ENCODE measurements at places on chromosomes 13 and 19. TPM values are rescaled to one million over a fixed set of nuclear protein-coding genes. Genes with fewer than 3 reads are reported as not detected.

GRCh38 chr19:8046569-8047165 is 5.9 kb upstream of the CCL25 start:
- no peak for DNase-seq

DNA sequence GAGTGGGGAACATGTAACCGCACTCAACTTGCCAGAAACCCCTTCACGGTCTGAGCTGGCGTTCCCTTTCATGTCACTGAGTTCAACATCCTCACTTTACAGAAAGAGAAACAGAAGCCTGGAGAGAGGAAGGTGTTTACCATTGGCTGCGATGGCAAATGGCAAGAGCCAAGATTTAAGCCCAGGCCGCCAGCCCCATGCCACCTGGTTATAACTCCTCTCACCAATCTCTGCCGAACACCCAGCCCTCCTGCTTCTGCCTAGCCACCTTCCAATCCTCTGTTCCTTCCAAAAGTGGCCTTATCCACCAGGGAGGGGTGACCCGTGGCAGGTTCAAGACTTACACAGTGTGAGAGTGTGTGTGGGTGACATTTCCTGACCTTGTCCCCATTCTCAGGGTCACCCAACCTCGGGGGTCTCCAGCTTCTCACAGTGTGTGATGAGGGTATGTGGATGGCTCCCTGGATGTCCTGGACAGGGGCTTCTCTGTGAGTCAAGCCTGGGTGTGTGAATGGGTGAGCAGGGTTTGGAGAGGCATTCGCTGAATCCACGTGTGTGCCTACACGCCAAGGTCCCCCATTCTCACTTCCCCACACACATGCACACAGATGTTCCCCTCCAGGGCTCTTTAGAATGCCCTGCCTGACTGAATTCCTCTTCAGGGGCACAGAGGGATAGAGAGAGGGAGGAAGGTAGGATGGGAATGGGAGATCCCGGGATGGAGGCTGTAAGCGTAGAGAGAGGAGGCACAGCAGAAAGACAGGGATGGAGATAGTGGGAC is 1.2 kb downstream of the CADM4 start:
- DNase-seq = no peak

GRCh38 chr13:99425485-99426341 is 75.6 kb upstream of the TM9SF2 start:
- DNase-seq = no peak

DNA sequence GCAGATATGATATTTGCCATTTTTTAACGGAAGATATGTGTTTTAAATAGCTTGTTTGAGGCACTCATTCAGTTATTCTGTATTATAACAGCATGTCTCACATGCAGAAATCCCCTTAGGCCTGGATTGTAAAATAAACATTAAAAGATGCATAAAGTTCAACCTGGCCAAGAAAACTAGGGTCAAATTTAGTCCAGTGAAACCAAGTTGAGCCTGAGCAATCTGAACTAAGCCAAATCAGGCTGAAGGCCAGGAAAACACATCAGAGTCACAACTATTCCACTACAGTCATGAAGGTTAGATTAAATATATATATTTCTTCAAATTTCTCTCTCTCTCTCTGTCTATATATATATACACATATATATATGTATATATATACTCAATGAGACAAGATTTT is 504.8 kb downstream of the SLITRK1 start:
- DNase-seq = peak; percentile 80

DNA sequence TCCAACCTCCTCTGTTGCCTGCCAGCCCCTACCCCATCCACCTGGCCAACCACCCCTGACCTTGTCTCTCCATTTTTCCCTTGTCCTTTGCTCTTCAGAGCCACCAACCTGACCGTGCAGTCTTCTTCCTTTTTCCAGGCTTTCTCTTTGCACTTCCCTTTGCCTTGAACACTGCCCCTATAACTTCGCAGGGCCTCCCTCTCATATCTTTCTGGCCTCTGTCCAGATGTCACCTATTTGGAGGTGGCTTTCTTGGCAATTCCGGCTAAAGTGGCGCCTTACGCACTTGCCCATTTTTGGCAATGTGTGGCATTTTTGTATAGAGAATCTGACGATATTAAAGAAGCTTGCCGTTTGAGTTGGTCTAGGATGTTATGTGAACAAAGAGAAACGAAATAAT is 844 bp downstream of the ZNF543 start:
- DNase-seq = no peak

DNA sequence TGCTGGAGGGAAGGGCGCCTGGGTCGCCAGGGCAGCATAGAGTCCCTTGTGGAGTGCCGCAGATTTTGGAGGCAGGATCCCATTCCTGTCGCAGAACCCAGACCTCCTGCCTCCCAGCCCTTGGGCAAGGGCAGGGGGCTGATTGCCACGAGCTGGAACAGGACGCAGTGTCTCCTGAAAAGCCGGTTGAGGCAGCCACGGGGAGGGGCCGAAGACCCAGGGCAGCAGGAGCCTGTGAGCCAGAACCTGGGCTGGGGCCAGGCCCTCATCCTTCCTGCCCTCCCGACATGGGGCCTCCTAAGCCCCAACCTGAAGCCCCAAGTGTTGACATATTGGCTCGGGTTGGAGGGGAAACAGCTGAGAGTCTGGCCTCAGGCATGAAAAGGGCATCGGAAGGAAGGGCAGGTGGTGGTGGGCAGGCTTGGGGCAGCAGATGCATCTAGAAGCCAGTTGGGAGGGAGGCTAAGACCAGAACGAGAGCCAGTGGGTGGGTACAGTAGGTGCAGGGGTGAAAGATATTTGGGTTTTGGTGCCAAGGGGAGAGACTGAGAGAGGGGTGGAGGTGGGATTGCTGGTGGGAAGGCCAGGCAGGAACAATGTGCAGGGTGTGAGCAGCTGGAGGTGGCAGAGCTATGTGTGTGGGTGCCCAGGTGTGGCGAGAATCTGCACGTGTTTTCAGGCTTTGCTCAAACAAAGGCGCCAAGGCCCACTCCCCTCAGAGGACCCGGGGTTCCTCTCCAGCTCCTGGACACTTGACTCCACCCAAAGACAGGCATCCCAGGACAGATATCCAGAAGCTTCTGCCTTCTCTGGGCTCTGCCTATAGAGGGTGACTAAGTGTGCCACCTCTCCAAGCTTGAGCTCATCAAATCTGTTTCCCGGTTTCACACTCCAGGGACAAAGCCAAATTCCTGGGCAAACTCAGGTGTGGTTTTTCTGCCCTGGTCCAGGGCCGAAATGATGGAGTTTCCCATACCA is 1.4 kb upstream of the SBSN start:
- no peak for DNase-seq

DNA sequence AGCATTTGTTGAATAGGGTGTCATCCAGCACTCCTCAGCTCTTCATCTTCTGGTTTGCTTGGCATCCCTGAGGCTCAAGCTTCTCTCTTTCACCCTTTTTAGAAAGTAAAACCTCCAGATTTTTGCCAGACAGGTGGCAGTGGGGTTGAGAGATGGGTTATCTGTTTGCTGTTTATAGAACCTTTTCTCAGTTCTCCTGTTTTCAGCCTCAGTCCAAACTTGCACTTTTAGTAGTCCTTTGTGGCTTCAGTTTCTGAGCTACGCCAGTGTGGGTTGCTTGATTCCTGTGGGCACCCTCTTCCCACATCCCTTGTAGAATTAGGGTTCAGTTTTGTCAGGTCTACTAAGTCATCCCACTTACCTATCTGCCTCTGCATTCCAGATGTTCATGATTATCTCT is 147.9 kb downstream of the PAN3 start:
- DNase-seq = no peak

- DNase-seq = peak; percentile 57
Measured at GRCh38 chr19:35704218-35704617, at the start of gene ZBTB32. Gene ZBTB32, plus strand, starts transcription at chr19:35704558. Its CDS starts 10,069 bp downstream, at chr19:35714627.

DNA sequence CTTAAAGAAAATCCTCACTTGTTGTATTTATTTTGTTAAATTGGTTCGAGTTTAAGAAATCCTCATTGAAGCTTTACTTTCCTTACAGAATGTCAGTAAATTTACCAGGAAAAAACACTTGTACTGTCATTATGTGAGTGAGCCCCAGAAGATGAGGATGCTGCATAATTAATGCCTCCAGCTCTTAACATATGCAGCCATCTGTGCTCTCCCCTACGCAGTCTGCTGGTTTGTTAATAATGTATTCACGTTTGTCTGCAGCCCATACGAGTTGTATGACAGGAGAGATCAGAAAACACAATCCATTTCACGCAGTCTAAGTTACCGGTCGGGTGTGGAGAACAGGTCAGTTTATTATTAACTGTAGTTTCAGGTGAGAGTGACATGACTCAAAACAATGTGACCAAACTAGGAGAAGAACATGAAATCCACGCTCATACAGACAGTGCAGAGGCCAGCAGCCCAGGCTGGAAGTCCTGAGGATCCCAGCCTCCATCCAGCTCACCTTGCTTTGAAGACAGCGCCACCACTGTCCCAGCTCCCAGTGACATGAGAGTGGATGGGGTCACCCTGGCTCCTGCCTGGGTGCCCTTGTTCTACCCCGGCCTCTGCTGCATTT is 19.8 kb upstream of the ATP11A start:
- DNase-seq = no peak

DNA sequence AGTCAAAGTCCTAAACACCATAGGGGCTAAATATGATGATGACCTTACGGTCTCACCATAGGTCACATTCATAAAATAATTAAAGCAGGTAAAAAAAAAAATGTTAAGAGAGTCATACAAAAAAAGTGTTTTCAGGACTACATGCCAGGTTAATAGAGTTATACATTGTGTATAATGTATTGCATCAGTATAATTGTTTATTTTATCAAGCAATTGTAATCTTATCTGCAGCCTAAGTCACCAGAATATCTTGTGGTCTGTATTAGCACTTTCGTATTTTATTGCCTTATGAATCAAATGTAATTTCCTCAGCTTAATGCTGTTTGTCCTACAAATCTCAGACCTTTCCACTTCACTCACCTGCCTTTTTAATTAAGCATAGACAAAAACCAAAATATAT is 972.9 kb upstream of the PCDH20 start:
- no peak for DNase-seq

- peak; percentile 94 for DNase-seq
Measured at GRCh38 chr13:105778196-105778595, 757.3 kb downstream of the EFNB2 start.

GRCh38 chr19:28309070-28309469 is 903.9 kb downstream of the UQCRFS1 start:
- DNase-seq = no peak

GRCh38 chr13:45508776-45509175 is 44.0 kb downstream of the COG3 start:
- DNase-seq = no peak

DNA sequence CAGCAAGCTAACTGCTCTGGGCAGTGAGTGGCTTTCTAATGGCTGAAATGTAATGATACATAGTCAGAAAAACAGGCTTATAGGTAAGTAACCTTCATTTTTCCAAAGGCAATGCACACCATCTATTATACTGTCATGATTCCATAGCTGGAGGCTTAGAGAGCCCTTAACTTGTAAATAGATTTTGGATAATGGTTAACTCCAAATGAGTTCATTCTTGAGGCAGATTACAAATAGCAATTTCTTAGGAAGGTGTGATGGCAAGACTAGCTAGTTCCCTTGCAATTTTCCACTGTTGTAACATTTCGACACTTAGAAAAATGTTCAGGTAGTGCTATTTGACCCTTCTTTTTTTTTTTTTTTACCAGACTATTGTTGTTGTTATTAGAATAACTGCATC is 789.8 kb upstream of the PCDH9 start:
- no peak for DNase-seq

GRCh38 chr19:46494146-46494940 is 1.3 kb downstream of the PNMA8B start:
- no peak for DNase-seq

- DNase-seq = peak; percentile 54
Measured at GRCh38 chr13:50446611-50447010, 396.9 kb downstream of the DLEU7 start.

DNA sequence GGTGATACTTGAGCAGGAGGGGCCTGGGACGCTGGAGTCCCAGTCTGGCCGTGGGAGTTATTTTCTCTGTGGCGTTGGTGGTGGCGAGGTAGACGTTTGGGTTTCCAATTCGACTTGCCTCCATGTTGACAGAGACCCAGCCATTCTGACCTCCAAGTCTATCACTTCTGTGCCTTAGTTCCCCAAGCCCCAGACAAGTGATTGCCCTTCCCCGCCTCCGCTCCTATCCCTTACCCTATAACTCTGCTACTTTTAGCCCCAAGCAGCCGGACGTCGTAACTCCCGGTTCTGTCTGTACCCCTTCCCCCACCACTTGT is 549 bp downstream of the TIMM50 start:
- no peak for DNase-seq

- peak; percentile 54 for DNase-seq
Measured at GRCh38 chr13:33512880-33513554, 227.5 kb upstream of the STARD13 start.

- no peak for DNase-seq
Measured at GRCh38 chr13:59890054-59890453, 273.7 kb downstream of the DIAPH3 start.

DNA sequence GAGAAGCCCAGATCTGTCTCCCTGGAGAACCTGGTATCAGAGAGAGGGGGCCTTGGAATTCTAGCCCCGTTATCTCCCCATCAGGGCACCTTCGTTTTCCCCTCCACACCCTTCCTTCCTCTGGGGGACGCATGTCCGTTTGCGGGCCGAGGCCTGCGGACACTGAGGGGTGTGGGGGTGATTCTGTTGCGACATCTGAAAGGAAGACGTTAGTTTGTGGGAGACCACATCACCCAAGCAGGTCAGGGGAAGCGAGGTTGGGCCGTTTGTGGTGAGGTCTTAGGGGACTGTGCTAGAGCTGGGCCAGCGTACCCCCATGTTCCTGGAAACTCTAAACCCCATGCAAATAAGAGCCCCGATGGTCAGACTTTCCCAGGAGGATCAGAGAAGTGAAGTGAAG is 3.7 kb upstream of the HSH2D start:
- DNase-seq = no peak

- DNase-seq = peak; percentile 64
Measured at GRCh38 chr19:339262-339887, 5.2 kb downstream of the MIER2 start.

DNA sequence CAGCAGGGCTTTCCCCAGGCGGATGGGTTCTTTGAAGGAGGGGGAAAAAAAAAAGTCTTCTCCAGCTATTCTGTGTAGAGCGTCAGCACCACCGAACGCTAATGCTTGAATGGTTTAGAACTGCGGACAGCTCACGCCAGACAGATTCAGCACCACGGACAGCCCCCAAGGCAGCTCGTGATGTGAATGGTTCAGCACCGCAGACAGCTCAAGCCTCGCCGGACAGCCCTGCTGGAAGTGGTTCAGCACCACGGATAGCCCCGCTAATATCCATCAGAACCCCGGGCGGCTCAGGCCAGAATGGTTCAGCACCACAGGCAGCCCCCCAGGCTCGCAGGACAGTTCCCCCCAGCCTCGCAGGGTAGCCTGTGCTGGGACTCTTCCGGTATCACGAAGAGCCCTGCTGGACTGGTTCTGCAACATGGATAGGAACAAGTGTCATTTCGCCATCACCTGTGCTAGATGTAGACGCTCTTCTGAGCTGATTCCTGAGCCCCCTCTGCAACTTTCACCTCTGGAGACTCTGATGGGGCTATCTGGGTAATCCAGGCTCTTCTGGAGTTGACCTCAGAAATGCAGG is 4.9 kb upstream of the SMIM17 start:
- peak; percentile 81 for DNase-seq

- DNase-seq = no peak
Measured at GRCh38 chr19:30004403-30004802, 62.4 kb downstream of the URI1 start.

The TMEM38A gene
- 1.8 TPM for total RNA-seq

The SPIB gene
- not detected for total RNA-seq

The ZNF112 gene
- total RNA-seq = 9.1 TPM

The NLRP7 gene
- total RNA-seq = not detected

The SIGLEC8 gene
- total RNA-seq = not detected

The ZNF99 gene
- not detected for total RNA-seq

The KLK1 gene
- total RNA-seq = not detected

The PTBP1 gene
- 67.5 TPM for total RNA-seq

The CEACAM4 gene
- not detected for total RNA-seq

The SEMA6B gene
- total RNA-seq = under 0.01 TPM

The ADGRE1 gene
- total RNA-seq = under 0.01 TPM

The C1QTNF9B gene
- 0.83 TPM for total RNA-seq

The UPK1A gene
- not detected for total RNA-seq
